Caco-2 (cell line): ENCODE measurements at places on chromosomes 6 and 20. TPM values are rescaled to one million over a fixed set of nuclear protein-coding genes. Genes with fewer than 3 reads are reported as not detected.

- H3K36me3 ChIP-seq: no peaks in the 10 kb centered on the region
- no peak overlapping the region for H3K27ac ChIP-seq
- no peak for DNase-seq
- H3K4me3 ChIP-seq: no peak overlapping the region
- no peaks in the 10 kb centered on the region for H3K27me3 ChIP-seq
- no peaks in the 10 kb centered on the region for H3K4me1 ChIP-seq
Measured at GRCh38 chr6:52195886-52196285, 9.7 kb downstream of the IL17A start.

DNA sequence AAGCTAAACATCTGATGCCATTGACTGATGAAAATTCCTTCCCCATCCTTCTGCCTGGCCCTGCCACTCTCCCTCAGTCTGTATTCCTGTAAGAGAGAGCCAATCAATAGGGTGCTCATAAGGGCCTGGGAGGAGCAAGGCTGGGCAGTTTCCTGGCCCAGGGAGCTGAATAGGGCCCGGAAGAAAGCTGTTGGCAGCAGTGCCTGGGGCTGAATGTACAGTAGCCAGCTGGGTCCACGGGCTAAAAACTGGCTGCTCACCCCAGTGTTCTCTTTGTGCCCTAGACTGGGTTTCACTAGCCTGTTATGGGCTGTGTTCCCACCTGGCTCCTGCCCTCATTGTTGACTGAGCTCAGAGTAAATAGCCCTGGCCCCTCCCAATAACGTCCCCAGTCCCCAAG is 1.7 kb upstream of the WFDC2 start:
- H3K4me3 ChIP-seq: no peak overlapping the region
- peaks cover 18% of the 10 kb centered on the region; the same call in 1 of the 2 replicates for H3K4me1 ChIP-seq
- no peak overlapping the region for H3K27ac ChIP-seq
- no peak for DNase-seq
- no peaks in the 10 kb centered on the region for H3K36me3 ChIP-seq

- no peaks in the 10 kb centered on the region for H3K36me3 ChIP-seq
- no peaks in the 10 kb centered on the region for H3K4me1 ChIP-seq
- DNase-seq: no peak
- H3K27ac ChIP-seq: no peak overlapping the region
- no peaks in the 10 kb centered on the region for H3K27me3 ChIP-seq
Measured at GRCh38 chr20:9262653-9263194, 193.8 kb downstream of the PLCB4 start.

DNA sequence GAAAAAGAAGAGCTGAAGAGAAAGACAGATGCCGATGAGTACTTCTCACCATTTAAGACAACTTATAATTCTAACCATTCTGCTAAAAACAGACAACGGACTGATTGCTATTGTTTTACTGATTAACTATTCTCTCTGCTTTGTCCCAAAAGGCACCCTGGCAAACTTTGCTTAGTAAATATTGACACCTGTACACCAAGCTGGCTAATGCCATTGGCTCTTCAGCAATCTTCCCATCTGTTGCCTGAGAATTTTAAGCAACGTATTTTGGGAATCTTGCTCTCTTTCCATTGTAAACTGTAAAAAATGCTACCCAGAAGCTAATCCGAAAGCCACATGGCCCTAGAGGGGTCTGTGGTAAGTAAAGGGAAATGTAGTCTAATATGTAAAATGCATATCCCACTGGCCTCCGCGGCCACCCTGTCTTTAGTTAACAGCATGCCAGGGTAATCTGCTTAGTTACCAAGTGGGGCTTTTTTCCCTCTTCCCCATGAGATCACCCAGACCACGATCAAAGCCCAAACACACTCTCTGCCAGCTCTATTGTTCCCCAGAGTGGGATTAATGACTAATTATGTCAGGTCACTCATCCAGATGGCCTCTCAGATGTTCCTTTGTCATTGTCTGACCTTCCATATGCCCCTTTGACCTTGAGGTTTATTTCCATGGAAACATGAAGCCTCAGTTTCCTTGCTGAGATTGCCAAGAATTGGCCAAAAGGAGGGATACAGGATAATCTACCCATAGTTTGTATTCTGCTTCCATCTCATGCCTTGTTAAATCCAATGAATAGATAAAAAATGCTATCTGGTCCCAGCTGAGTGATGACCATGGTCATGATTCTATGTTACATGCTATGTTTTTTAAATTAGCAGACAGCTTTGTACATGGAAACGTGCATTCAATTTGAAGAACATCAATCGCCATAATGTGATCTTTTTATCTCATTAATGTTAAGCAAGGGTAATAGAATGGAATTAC is 216.4 kb upstream of the MCHR2 start:
- no peaks in the 10 kb centered on the region for H3K36me3 ChIP-seq
- DNase-seq: no peak
- H3K27me3 ChIP-seq: no peaks in the 10 kb centered on the region
- H3K4me3 ChIP-seq: no peak overlapping the region
- no peak overlapping the region for H3K27ac ChIP-seq

DNA sequence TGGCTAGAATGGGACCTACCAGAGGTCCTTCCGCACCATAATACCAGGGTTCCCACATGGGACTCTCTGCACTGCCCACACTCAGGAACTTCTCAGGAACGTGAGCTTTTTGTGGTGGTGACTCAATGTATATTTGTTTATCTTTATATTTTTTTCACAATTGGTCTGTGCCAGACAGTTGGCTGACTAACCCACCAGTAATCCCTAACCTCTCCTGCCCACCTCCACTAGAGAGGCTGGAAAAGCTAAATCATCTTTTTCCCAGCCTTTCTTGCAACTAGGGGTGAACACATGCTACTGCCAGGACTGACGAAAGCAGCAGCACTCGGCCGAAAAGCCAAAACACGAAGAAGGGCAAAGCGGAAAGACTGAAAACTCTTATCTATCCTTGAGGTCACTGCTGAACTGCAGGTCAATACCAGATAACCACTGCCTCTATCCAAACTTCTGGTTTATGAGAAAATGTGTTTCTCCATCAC is 112.9 kb downstream of the TRERF1 start:
- no peaks in the 10 kb centered on the region for H3K27me3 ChIP-seq
- H3K4me3 ChIP-seq: no peak overlapping the region
- DNase-seq: no peak
- peaks cover 12% of the 10 kb centered on the region; the same call in 1 of the 2 replicates for H3K4me1 ChIP-seq

DNA sequence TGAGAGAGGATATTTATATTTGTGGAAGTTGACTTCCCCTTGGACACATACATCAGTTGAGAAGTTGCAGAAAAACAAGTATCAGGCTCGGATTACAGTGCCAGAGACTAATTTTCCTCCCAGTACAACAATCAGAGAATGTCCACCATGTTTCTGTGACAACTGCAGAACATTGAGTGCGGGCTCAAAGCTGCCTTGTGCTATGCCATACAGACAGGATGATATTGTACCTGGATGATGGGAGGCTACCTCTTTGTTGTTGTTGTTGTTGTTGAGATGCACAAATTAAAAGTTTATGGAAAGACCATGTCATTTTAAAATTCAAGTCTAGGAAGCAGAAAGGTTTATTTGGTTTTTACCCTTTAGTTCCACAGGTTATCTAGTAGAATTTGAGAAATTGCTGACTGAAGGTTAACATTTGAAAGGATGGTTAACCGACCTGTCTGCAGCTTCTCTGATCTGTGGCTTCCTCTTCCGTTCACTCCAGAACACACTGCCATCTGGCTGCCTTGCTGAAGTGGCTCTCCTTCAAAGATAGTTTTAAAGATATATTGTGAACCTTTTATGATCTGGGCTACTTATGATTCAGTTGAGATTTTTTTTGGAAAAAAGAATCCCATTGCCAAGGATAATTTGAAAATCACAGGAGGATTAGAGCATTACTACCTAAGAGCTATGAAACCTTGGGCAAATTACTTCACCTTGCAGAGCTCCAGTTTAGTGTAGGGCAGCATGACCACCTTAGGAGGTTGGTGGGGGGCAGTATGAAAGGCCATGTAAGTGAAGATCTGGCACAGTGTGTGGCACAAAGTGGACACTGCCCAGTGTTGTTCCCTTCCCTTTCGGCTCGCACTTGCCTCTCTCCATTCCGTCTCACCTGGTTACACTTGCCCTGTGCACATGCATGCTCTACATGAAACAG is 15.9 kb downstream of the TMEM200A start:
- no peaks in the 10 kb centered on the region for H3K27me3 ChIP-seq
- H3K36me3 ChIP-seq: no peaks in the 10 kb centered on the region
- H3K4me1 ChIP-seq: peaks cover 27% of the 10 kb centered on the region
- no peak overlapping the region for H3K27ac ChIP-seq

DNA sequence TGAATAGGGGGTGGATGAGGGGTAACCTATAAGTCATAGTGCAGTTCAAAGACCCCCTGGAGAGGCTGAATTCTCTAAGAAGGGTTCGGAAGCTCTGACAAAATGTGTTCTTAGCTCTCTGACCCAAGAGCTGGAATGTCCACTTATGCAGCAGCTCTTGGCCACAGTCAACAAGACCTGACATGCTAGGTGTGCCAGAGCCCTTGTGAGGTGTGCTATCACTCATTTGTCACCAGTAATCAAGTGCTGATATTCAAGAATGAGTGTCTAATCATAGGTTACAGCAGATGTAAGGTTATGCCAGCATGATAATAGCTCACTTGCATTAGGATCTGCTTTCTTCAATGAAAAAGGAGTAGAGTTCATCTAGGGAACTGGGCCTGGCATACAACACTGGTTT is 28.1 kb downstream of the TOMM6 start:
- no peaks in the 10 kb centered on the region for H3K27me3 ChIP-seq
- H3K4me3 ChIP-seq: no peak overlapping the region
- no peak overlapping the region for H3K27ac ChIP-seq
- no peaks in the 10 kb centered on the region for H3K4me1 ChIP-seq
- DNase-seq: no peak

DNA sequence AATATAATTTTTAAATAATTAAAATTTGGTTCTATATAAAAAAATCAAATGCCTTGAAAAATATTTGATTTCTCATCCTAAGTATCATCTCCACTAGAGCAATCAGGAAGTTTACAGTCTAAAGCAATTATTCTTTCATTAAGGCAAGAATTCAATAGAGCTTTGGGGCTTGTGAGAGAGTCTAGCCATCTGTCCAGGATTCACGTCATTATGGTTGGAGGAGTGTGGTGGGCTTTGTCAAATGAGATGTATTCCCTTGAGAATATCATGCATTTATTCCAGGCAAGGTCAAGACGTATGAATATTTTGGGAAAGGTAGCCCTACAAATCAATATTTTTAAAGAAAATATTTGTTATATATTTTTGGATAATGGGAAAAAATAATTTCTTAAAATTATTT is 132.4 kb downstream of the ELOVL4 start:
- DNase-seq: no peak
- H3K36me3 ChIP-seq: no peaks in the 10 kb centered on the region
- H3K4me1 ChIP-seq: no peaks in the 10 kb centered on the region
- H3K4me3 ChIP-seq: no peak overlapping the region
- H3K27me3 ChIP-seq: no peaks in the 10 kb centered on the region

Gene VWA7
- 0.61 and 1.5 TPM in 2 replicates for total RNA-seq

Gene MUCL3
- total RNA-seq: 0.16 TPM in 1 of 2 replicates, not detected in the other

Gene NKX2-2
- total RNA-seq: not detected in 2 replicates
